ENCODE measurements at places on chromosomes 13 and 19. TPM values are rescaled to one million over a fixed set of nuclear protein-coding genes. Genes with fewer than 3 reads are reported as not detected.

DNA sequence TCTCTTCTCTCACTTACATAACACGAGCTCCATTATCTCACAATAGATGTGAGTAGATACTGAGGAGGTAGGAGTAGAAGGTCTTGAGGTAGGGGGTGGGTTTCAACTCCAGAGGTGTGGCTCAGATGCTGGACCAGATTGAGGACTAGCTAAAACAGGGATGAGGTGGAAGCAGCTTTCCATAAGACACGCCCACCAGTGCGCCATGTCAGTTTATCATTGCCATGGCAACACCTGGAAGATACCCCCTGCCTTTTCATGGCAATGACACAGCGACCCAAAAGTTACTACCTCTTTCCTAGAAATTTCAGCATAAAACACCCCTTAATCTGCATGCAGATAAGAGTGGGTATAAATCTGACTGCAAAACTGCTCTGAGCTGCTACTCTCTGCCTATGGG, 44.1 kb downstream of the KCTD15 start:
- DNase-seq = no peak
- no peaks in the 10 kb centered on the region for H3K36me3 ChIP-seq
- no peaks in the 10 kb centered on the region for H3K27me3 ChIP-seq
- H3K27ac ChIP-seq = no peak overlapping the region
- no peak overlapping the region for H3K4me3 ChIP-seq
- no peaks in the 10 kb centered on the region for H3K4me1 ChIP-seq

DNA sequence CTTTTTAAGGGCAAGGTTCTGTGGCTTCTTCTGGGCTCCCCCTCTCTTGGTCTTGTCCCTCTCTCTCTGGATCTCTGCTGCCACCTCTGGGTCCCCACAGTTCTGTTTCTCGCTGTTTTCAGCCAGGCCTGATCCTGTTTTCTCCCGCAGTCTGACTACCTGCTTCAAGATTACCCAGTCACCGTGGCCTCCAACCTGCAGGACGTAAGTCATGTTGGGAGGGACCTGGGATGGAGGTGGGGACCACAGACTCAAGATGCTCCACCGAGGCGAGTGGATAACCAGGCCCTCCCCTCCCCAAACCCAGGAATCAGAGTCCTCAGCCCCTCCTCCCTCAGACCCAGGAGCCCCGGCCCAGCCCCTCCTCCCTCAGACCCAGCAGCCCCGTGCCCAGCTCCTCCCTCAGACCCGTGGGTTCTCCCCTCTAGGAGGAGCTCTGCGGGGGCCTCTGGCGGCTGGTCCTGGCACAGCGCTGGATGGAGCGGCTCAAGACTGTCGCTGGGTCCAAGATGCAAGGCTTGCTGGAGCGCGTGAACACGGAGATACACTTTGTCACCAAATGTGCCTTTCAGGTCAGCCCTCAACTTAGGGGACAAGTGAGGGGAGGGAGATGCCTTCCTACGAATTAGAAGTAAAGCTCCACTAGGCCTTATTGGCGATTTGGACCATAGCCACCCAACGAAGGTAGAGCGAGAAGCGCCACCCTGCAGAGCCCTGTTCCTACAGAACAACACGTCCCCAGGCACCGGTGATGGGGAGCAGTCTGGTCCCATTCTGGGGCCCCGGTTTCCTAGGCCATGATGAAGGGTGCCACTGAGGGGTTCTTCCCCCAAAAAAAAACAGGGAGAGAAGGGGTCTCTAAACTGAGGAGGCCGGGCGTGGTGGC, 2.2 kb downstream of the FLT3LG start:
- no peaks in the 10 kb centered on the region for H3K4me1 ChIP-seq
- no peak overlapping the region for H3K4me3 ChIP-seq
- H3K27me3 ChIP-seq = no peaks in the 10 kb centered on the region
- H3K36me3 ChIP-seq = no peaks in the 10 kb centered on the region

GRCh38 chr19:54477650-54478049, 4.6 kb upstream of the CDC42EP5 start:
- no peaks in the 10 kb centered on the region for H3K36me3 ChIP-seq
- H3K27me3 ChIP-seq = no peaks in the 10 kb centered on the region
- peaks cover 5% of the 10 kb centered on the region for H3K4me1 ChIP-seq
- no peak overlapping the region for H3K27ac ChIP-seq

DNA sequence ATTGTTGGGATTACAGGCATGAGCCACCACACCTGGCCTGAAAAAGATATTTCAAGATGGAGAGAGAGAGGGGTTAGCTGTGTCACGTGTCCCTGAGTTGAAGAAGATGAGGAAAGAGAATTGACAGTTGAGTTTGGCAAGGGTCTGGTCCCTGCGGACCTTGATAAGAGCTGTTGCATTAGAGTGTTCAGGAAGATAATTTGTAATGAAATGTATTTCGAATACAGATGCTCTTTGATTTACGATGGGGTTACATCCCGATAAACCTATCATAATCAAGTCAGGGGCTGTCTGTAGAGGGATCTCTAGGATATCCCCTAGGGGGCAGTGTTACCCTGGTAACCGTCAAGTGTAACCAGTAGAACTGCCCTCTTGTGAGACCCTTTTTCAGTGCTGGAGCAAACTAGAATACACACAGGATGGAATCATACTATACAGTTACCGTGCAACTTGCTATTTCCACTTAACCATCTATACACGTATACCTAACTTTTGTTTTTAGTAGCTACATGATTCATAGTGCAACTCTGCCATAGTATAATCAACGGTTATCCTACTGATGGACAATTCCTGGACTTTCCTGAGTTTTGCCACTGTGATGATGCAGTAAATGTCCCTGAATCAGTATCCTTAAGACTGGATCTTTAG, 1.5 kb upstream of the ELOF1 start:
- H3K36me3 ChIP-seq = no peaks in the 10 kb centered on the region
- H3K4me3 ChIP-seq = no peak overlapping the region
- H3K27ac ChIP-seq = no peak overlapping the region
- peaks cover 6% of the 10 kb centered on the region for H3K4me1 ChIP-seq
- peak; percentile 59 for DNase-seq

DNA sequence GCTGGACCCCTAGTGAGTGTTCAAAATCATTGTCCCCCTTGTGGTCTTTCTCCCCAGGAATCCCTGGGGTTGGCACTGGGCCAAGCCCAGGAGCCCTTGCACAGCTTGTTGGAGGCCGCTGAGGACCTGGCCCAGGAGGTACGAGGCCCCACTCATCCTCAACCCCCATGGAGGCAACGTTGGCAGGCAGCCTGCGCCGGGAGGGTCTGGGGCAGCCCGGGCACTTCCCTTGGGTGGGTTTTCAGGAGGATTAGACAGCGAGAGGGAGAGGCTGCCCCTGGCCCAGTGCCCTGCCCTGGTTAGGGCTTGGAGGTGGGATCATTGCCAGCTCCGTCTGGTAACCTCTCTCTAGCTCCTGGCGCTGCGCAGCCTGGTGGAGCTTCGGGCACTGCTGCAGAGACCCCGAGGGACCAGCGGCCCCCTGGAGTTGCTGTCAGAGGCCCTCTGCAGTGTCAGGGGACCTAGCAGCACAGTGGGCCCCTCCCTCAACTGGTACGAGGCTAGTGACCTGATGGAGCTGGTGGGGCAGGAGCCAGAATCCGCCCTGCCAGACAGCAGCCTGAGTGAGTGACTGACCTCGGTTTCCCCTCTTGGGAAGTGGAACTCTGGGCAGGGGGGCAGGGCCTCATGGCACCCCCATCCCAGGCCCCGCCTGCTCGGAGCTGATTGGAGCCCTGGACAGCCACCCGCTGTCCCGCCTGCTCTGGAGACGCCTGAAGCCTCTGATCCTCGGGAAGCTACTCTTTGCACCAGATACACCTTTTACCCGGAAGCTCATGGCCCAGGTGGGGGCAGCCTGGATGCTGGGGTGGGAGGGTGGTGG, 3.0 kb downstream of the ABCA7 start:
- peak; percentile 22 for DNase-seq
- H3K4me3 ChIP-seq = no peak overlapping the region
- H3K27ac ChIP-seq = peak overlapping the region; percentile 44
- no peaks in the 10 kb centered on the region for H3K27me3 ChIP-seq
- H3K4me1 ChIP-seq = peaks cover 23% of the 10 kb centered on the region
- H3K36me3 ChIP-seq = peaks cover 11% of the 10 kb centered on the region

GRCh38 chr19:29278716-29279115, 65.8 kb upstream of the UQCRFS1 start:
- H3K4me1 ChIP-seq = no peaks in the 10 kb centered on the region
- H3K4me3 ChIP-seq = no peak overlapping the region
- no peak for DNase-seq

DNA sequence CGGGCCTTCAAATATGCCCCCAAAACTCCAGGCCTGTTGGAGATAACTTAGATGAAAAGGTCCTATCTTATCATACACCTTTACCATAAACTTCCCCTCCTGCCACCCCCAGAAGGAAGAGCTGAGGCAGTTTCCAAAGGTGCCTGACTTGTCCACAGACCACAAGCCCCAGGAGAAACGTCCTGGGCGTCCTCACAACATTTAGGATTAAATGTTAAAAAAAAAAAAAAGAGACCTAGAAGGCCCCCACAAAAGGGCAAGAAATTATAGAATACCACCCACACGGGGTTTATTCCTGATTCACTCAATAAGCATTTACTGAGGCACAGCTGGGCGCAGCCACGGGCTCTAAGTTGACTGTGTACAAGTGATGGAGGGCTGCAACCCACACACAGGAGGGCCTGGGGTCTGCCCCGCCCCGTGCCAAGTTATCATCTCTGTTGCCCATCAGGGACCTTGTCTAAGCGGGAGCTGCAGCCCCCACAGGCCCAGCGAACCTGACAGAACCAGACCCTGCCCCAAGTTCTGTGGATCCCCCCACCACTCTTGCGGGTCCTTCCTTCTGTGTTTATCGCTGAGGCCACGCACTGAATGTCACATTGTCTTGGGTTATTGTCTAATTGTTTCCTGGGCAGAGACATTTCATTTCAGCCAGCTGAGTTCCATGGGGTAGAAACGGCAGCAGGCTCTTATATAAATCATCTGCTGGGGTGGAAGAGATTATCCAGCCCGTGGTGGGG, 83.0 kb upstream of the TM9SF2 start:
- peak; percentile 23 for DNase-seq
- no peak overlapping the region for H3K4me3 ChIP-seq
- H3K27ac ChIP-seq = no peak overlapping the region
- peaks cover 17% of the 10 kb centered on the region for H3K27me3 ChIP-seq
- H3K36me3 ChIP-seq = no peaks in the 10 kb centered on the region

GRCh38 chr19:55067869-55068268, 4.9 kb upstream of the RDH13 start:
- no peaks in the 10 kb centered on the region for H3K36me3 ChIP-seq
- DNase-seq = no peak
- H3K4me1 ChIP-seq = no peaks in the 10 kb centered on the region
- H3K4me3 ChIP-seq = no peak overlapping the region

DNA sequence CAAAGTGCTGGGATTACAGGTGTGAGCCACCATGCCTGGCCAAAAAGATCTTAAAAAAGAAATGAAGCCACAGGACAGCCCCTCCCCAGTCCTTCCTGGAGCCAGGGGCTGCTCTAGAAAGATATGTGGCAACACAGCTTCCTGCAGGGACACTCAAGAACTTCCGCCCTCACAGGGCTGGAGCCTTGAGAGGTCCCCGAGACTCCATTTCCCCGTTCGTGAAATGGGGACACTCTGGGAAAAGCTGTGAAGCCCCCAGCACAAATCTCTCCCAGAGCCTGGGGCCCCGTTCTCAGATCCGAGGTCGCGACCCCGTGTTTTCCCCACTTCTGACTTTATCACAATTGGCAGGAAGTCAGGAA, 2.5 kb upstream of the GPX4 start:
- peaks cover 10% of the 10 kb centered on the region for H3K36me3 ChIP-seq
- H3K27ac ChIP-seq = peak overlapping the region; percentile 78
- H3K4me3 ChIP-seq = no peak overlapping the region
- H3K4me1 ChIP-seq = peaks cover 20% of the 10 kb centered on the region

- no peaks in the 10 kb centered on the region for H3K36me3 ChIP-seq
- DNase-seq = peak; percentile 85
- no peak overlapping the region for H3K27ac ChIP-seq
- no peaks in the 10 kb centered on the region for H3K4me1 ChIP-seq
- no peaks in the 10 kb centered on the region for H3K27me3 ChIP-seq
- no peak overlapping the region for H3K4me3 ChIP-seq
Measured at GRCh38 chr13:72504131-72504841, 223.1 kb downstream of the MZT1 start.

- no peak overlapping the region for H3K27ac ChIP-seq
- no peaks in the 10 kb centered on the region for H3K27me3 ChIP-seq
- no peak for DNase-seq
- no peaks in the 10 kb centered on the region for H3K36me3 ChIP-seq
- H3K4me1 ChIP-seq = no peaks in the 10 kb centered on the region
Measured at GRCh38 chr13:100476963-100477362, 111.6 kb downstream of the GGACT start.

DNA sequence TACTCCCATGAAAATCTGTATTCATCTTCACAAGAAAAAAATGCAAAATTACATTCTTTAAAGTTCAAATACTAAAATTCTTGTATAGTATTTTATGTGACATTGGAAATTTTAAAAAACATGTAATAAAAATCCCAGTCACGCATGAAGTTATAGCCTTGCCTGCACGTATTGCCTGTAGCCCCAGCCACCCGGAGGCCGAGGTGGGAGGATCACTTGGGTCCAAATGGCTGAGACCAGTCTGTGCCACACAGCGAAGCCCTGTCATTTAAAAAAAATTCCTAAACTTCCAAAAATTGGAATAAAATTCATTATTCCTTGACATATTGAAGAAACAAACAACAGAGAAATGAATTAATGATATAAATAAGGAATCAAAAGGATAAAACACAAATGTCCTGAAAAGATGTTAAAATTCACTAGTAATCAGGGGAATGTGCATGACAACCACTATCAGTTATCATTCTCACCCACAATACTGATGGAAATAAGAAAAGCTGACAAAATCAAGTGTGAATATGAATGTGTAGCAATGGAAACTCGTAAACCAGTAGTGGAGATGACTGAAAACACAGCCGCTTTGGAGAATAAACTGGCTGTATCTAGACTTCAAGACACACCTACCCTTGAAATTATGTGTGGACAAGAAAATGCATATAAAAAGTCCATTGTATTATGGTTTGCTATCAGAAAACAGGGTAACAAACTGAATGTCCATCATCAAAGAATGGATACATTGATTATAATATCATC, 7.5 kb downstream of the CARD8 start:
- H3K27me3 ChIP-seq = no peaks in the 10 kb centered on the region
- no peak overlapping the region for H3K4me3 ChIP-seq
- H3K27ac ChIP-seq = no peak overlapping the region
- H3K4me1 ChIP-seq = no peaks in the 10 kb centered on the region
- no peak for DNase-seq
- H3K36me3 ChIP-seq = no peaks in the 10 kb centered on the region

GRCh38 chr19:351976-352625, 7.5 kb upstream of the MIER2 start:
- H3K27ac ChIP-seq = no peak overlapping the region
- no peak overlapping the region for H3K4me3 ChIP-seq
- no peak for DNase-seq
- H3K27me3 ChIP-seq = no peaks in the 10 kb centered on the region
- H3K4me1 ChIP-seq = no peaks in the 10 kb centered on the region
- no peaks in the 10 kb centered on the region for H3K36me3 ChIP-seq

GRCh38 chr19:7348587-7349230, at the start of gene ARHGEF18:
TSS of gene ARHGEF18 (plus strand) at chr19:7348937. CDS start at chr19:7362891, 13,954 bp downstream.
- no peak within 1 kb of the TSS for H3K4me3 ChIP-seq
- no peaks in the 10 kb centered on the region for H3K27me3 ChIP-seq
- H3K36me3 ChIP-seq = no peaks in the 10 kb centered on the region
- no peaks in the 10 kb centered on the region for H3K4me1 ChIP-seq
- H3K27ac ChIP-seq = no peak within 1 kb of the TSS

The CYP4F2 gene
- not detected for total RNA-seq

The ZNF813 gene
- total RNA-seq = 3.9 TPM

The HPN gene
- 0.51 TPM for total RNA-seq

The ATXN8OS gene
- total RNA-seq = not detected

The DKKL1 gene
- total RNA-seq = 0.26 TPM

Data from fibroblast of lung (primary cell).